Activated CD8-positive, alpha-beta memory T cell treated with anti-CD3 and anti-CD28 coated beads for 4 hours (primary cell): ENCODE measurements at places on chromosomes 4 and X.

GRCh38 chr4:14631806-14632440 is 370.4 kb upstream of the CPEB2 start:
- no peak for DNase-seq

- DNase-seq, result no peak
Observed at GRCh38 chrX:46444011-46444410, 101.2 kb downstream of the ZNF674 start.

- DNase-seq, result no peak
Observed at GRCh38 chr4:57689693-57690205, 579.6 kb upstream of the IGFBP7 start.

DNA sequence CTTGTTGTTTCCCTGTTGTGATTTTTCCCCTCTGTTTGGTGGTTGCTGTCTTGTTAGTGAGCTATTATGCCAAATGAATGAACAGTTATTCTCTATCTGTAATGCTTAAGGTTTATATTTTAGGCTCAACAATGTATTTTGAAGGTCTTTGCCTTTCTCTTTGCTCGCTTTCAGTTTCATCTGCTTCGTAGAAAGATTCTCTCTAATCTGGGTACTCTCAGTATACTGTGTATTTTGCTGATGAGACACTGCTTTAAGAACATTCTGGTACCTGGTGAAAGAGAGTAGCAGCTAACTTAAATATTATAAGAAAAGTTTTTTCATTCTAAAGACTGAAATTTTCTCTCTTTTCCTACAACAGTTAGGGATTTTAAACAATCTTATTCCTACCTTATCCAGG is 1274.7 kb upstream of the PABPC4L start:
- DNase-seq, result no peak

DNA sequence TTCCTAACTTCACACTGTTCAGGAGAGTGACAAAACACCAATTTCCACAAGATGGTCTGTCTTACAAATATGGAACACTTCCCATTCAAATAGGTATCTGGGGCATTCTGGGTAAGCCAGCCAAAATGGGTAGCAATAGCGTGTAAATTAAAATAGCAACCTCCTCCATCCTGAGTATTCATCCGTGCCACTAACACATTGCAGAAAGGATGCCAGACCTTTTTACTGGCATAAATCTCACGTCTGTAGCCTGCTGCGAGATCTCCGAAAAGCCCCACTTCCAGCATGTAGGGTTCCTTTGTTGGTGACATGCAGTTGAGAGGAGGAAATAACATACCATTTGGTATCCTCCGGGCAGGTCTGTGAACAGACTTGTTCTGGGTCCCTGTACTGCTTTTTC is 52.7 kb upstream of the RAI2 start:
- no peak for DNase-seq

DNA sequence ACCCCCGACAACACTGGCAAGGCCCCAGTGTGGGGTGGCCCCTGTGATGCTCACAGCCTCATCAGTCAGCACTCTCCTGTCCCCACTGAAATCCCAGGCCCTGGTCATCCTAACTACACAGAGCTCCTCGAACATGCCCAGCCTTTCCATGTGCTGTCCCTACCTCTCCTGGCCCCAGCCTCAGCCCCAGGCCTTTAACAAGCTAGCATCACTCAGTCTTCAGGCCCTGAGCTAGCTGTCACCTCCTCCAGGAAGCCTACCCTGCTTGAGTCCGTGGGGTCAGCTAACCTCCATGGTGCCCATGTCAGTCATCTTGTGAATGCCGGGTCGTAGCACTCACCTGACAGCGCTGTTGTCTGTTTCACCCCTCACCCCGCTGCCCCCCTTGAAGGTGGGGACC is 25.6 kb upstream of the C4orf50 start:
- no peak for DNase-seq

DNA sequence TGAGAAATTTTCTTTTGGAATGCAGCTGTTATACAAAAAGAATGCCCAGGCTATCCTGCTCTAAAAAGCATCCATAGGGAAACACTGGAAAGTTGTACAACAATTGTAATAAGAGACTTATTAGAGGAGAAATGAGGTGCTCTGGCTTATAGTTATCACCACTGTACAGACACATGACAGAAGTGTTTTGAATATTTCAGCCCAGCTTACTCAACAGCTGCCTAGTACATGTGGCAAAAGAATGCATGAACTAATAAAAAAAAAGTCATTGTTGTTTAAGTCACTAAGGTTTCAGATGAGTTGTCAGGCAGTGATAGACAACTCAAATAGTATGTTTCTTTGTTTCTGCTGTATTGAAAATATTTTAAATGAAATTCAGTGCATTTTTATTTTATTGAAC is 307.7 kb downstream of the GPM6A start:
- no peak for DNase-seq

GRCh38 chrX:85994797-85995196 is 52.6 kb downstream of the CHM start:
- no peak for DNase-seq

DNA sequence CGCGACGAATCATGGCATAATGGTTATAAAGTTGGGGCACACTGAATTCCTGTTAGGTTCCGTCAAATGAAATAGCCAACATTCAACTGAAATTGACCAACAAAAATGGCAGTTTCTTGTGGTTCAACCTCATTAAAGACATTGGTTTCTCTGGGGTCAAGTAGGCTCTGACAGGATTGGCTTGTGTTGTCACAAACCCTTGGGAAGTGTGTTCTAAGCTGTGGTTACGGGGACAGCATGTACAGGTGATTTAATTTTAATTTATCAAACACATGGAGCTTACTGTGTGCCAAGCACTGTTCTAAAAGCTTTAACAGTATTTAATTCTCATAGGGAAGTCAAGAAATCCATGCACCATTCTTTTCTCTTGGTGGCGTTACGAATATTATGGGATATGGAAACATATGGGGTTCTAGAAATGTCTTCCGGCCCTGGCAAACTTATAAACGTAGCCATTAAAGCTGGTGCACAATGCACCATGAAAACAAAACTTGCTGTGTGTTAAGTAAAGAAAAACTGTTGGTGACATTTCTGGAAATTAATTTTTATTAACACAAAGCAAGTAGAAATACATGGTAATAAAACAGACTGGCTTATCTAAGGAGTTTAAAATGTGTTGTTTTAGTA is 891 bp downstream of the XK start:
- DNase-seq, result no peak

- no peak for DNase-seq
Observed at GRCh38 chr4:30341731-30342130, 378.4 kb upstream of the PCDH7 start.

DNA sequence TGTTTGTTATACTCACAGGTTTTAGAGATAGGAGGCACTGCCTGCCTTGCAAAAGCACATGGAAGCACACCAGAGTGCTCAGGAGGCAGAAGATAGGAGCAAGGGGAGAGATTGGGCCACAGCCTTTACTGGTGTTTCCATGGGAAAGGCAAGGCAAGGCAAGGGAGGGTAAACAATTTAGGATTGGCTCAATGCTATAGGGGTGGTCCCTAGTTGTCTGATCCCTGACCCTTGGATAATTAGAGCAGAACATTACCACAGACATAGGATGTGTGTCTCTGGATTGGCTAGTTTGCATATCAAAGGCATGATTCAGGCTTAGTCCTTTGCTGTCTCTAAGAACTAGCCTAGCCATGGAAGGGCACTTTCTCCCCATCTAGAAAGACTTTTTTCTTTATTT is 36.1 kb downstream of the GRXCR1 start:
- DNase-seq, result no peak

- no peak for DNase-seq
Observed at GRCh38 chrX:24204958-24205357, 55.4 kb downstream of the ZFX start.

DNA sequence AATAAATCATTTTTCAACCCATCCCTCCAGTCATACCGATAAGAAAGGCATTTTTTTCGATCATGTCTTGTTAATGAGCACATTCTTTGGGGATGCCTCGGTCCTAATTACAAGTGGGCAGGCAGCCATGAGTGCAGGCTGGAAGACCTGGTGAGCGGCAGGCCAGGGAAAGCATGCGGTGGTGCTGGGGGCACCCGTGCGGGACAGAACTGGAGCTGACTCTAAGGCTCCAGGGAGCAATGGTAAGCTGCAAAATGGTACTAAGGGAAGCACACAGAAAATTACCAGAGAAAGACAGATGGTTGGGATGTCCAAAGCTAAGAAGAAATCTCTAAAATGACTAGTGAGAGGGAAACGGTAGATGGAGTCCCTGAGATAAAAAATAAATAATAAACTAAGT is 411.0 kb upstream of the AGA start:
- no peak for DNase-seq

GRCh38 chrX:150308532-150309157 is 54.5 kb upstream of the MAMLD1 start:
- DNase-seq, result no peak

DNA sequence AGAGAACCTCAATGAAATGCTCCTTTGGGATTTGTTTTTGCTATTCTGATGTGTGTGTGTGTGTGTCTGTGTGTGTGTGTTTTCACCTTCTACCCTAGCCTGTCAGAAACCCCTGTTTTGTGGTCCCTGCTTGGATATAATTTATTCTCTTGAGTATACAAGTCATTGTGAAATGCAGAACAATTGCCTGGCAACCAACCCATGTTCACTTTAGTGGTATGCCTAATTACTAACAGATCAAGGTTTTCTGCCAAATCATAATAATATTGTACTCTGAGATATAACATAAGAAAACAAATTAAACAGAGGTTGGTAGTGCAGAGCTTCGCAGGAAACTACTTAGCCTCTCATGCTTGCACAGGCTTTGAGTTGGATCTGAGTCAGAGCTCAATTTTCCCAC is 7.0 kb upstream of the TET2 start:
- no peak for DNase-seq

DNA sequence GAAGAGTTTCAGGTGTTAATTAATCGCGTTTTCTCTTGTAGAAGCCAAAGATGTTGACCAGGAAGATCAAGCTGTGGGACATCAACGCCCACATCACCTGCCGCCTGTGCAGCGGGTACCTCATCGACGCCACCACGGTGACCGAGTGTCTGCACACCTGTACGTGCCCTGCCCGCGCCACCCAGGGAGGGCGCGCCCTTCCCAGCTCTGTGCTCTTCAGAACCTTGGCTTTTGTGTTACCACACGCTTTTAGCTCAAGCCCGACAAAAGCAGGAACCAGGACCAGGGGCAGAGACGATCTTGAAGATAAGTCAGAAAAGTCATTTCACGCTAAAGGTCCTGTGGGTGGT is 28.0 kb downstream of the PCGF3 start:
- no peak for DNase-seq

DNA sequence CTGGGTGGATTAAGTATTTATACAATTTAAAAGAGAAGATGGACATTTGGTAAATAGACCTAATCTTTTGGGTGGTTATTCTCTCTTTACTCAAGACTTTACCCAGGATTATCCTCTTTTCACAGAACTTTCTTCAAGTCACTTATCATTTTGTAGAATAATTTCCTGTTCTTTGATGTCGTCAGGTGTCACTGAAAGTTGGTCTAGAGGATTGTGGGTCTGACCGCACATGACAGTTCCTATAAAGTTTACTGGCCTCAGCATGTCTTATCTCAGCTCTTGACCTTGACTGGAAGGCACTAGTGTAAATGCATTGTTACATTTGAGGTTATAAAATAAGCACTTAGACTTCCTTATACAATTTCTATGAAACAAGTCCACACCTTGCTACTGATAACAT is 139.9 kb upstream of the SLC4A4 start:
- no peak for DNase-seq

DNA sequence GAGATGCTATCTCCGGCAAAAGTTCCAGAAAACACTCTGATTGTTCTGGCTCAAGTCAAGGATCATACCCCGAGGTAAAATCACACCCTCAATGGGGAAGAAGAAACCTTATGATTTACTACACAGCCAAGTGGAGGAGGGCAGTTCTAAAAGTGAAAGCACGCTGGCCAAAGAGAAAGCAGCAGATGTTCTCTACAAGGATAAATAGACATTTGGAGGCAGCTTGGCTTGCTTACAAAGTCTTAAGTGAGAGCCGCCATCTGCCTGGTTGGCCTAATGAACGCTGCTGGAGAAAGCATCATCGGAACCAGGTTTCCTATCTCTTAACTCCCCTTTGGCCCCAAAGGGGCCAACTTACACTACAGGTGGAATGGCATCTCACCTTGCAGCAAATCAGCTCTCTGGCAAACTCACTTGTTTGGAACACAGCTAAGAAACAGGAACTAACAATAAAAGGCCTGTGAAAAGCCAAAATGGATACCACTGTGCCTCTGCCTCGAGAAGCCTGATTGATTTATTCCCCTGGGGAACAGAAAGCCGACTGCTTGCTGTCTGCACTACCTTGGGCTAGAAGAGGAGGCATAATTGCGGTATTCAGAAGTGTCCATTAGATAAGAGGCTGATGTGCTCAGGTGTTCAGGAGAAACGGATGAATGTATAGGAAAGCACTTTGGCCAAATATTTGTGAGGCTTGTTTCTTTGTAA is 22.8 kb downstream of the FRAS1 start:
- no peak for DNase-seq

DNA sequence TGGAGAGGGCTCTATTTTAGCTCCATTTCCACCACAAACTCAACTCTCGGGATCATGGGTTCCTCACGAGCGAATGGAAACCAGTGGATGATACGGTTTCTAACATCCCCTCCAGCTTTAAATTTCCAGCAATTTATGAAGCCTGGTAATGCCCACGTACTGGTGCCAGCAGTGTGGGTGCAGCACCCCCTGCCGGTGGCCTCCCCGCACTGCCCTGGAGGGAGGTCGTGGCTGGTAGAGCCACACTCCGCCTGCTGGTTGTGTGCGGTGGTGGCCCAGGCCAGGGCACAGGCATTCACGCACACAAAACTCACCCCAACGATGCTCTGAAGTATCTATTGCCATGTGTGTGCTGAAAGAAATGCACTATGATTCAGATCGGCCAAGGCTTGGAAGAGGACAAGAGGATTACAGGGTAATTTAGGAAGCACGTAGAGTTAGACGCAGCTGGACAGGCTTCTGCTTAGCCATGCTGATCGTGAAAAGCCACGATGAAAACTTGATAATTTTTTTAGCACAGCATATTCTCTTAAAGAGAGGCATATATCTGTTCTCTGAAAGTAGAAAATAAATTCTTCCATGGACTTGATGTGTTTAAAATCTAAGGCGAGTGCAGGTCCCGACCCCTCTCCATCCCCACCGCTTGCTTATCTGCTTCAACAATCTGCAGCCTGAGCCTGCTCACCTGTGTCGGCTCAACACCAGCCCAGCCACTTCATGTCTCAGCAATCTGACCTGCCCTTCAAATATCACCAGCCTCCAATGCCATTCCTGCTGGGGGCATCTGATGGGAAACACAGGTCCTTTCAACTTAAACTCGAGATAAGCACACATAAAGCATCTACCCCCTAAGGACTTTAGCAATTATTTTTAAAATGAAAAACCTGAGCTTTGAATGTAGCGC is 59.1 kb downstream of the SCD5 start:
- peak; percentile 2 for DNase-seq

DNA sequence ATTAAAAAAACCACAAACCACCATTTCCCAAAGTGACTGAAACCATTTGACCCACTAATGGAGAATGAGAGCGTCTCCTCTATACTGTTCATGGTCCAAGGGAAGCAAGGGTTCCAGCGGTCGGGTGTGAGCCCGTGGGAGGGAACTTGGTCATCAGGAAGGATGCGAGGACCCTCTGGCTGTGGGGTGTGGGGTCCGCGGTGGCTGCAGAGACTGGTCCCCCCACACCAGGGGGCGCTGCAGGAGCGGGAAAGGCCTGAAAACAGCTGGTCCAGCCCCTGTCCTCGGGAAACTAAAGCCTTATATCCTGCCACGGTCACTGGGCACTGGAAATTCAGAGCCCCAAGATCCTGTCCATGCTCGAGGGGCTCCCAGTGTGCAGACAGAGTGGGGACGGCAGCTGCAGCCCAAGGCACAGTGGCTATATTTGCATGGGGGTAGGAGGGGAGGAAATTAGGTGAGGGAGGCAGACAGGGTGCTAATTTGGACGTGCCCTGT is 4.3 kb downstream of the BLOC1S4 start:
- DNase-seq, result peak; percentile 60
